ENCODE measurements at places on chromosomes 12 and 14.

- DNase-seq: no peak
These were observed 123.1 kb downstream of the GALC start for GRCh38 chr14:87869619-87870583.

- DNase-seq: no peak
These were observed 465.3 kb upstream of the TBX3 start for GRCh38 chr12:115149279-115149678.

DNA sequence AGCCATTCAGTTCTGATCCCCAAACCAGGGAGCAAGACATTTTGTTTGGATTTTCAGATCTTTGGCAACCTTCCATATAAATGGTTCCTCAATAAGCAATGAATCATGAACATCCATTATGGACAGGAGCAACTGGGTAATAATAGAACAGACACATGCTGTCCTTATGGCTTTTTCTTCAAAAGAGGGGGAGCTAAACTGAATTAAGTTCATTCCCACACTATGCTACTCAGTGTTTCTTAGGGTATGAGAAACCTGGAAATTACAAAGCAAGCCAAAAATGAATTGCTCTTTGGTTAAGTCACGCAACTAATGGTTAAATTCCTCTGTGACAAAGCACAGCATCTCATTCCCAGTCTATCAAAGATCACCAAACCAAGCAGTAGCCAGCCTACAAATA, 51.0 kb downstream of the PTGER2 start:
- DNase-seq: no peak

GRCh38 chr14:52551205-52551604, 1.1 kb downstream of the TXNDC16 start:
- no peak for DNase-seq

GRCh38 chr14:83826838-83827237, 1703.1 kb upstream of the FLRT2 start:
- DNase-seq: no peak

- DNase-seq: no peak
These were observed 102.0 kb upstream of the MYL2 start for GRCh38 chr12:111022386-111022785.

- no peak for DNase-seq
These were observed 3.6 kb downstream of the TNFAIP2 start for GRCh38 chr14:103126873-103127304.

- no peak for DNase-seq
These were observed 45.1 kb downstream of the TRAF3 start for GRCh38 chr14:102822311-102822863.

DNA sequence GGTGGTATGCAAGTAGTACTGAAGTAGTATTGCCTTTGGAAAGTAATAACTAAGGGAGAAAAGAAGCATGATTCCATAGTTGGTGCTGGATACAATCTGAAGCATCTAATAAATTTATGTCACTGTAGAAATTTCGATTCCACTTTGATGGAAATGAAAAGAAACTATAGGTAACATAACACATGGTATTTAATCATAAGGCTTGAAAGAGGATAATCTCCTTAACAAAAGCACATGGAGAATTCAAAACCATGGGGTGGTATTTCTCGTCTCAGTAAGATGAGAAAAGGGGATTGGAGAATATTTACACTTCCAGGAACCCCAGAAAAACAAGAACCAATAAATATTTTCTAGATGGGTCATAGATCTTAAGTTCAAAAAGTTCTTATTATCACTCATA, 72.7 kb downstream of the NDUFA12 start:
- no peak for DNase-seq
